ENCODE measurements at places on chromosomes 12 and 14.

- DNase-seq, result no peak
Observed at GRCh38 chr14:21070083-21070609, at the start of gene ARHGEF40. ARHGEF40 (plus strand) TSS chr14:21070304; CDS start chr14:21070397, 93 bp downstream.

- no peak for DNase-seq
Observed at GRCh38 chr12:113273053-113273725, 51.9 kb downstream of the TPCN1 start.

- no peak for DNase-seq
Observed at GRCh38 chr12:132318618-132319033, 10.8 kb downstream of the GALNT9 start.

DNA sequence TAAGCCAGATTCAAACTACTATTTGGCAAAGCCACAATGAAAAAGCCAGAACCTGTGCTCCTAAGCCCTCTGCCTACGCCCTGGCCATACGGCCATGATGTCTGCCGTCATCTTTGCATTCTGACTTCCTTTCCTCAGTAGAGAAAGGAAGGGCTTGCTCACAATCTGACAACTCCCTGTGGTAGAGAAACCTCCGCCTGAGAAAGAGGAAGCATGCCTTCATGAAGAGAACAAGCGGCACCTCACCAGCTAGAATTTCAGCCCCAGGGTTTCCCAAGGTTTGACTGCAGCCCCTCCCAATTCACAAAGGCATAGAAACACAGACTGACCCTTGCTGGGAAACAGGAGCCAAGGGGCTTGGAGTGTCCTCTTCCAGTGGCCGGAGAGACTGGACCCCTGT is 25.7 kb downstream of the TEP1 start:
- no peak for DNase-seq

DNA sequence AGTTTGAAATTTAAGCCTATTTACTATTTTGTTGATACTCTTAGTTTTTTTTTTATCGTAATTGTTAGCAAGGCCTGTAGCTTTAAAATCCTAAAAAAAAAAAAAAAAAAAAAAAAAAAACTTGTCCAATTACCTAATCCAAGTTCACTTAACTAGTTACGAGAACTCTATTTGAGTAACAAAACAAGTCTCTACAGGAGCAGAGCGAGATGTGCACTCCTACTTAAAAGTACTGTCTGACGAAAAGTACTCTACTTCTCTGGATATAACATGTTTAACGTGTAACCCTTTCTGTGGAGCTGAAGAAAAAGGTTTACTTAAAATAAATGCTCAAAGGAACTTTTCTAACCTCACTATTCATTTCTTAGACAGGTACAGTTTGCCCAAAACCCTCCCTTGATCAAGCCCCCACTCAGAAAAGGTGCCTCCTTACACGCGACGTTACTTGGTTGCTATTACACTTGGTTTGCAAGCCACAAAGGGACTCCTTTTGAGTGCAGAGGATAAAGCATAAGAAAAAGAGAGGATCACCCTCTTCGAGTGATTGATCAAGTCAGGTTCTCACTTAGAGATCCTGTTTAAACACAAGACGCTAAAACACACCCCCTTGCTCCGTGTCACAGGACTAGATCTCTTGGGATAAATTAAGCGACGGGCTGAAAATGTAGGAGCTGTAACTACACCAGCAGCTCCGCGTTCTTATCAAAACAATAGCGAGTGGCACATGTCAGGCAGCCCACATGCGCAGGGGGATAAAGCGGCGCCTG is 2.2 kb downstream of the BAZ1A start:
- no peak for DNase-seq

DNA sequence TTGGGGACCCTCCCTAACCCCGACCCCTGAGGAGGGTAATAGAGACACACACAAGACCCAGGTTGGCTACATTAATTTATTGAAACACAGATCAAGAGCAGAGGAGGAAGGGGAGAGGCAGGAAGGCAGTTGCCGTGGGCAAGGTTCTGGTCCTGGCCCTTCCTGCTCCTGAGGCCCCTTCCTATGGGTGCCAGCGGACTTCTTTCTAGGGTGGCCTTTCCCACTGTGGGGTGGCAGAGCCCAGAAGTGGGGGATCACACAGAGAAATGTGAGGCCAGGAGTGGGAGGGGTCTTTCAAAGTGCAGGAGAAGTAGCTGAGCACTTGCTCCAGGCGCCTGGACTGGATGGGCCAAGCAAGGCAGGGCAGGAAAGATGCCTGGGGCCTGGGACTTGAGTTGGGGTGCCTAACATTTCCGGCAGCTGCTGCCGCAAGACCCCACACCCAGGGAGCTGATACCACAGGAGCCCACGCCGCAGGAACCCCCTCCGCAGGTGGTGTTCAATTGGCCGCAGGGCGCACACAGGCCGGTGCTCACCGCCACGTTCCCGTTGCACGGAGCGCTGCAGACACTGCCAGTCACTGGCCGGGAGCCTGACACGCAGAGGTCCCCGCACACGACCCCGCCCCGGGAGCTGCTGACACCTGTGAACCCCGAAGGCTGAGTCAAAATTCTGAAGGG is 5.3 kb downstream of the KRT81 start:
- DNase-seq, result no peak

GRCh38 chr12:67441736-67442346 is 172.7 kb downstream of the CAND1 start:
- peak; percentile 66 for DNase-seq

DNA sequence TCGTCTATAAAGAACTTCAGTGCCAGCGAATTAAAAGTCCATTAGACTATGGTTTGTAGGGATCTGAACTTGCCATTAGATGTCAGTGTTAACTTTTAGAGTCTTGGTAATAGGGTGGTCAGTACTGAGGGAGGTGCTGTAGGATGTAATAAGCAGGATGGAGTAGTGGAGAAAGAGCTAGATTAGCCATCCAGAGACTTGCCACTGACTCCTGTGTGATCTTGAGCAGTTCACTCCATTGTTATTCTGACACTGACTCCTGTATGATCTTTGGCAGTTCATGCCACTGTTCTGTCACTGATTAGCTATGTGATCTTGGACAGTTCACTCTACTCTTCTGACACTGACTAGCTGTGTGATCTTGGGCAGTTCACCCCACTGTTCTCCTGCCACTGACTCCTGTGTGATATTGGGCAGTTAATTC is 133.6 kb downstream of the TTLL5 start:
- no peak for DNase-seq

DNA sequence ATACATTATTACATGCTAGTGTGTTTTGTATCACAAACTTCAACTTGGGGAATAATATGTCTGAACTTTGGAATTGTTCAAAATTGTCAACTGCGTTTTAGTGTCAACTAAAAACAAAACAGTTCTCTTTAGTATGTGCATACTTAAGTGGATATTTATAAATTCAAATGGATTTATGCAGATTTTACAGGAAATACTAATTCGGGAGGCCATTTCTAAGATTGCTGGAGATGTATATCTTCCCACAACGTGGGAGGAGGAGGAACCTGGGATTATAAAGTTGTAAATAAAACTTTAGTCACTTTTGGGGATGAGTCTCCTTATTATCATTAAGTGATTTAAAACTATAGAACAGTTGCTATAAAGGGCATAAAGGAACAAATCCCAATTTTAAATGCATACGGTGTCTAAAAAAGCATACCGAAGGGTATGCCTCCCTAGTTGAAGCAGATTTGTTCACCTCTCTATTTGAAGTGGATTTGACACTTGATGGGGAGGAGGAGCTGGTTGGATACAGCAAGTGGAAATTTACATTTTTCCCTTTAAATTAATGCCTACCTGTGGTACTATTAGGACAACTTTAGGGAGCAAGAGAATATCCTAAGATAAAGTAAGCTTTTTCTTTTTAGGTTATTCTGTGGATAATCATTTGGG is 2.7 kb downstream of the PDE3A start:
- no peak for DNase-seq

GRCh38 chr14:100399052-100399849 is 76.1 kb downstream of the SLC25A47 start:
- no peak for DNase-seq

GRCh38 chr12:120960657-120961056 is 17.7 kb upstream of the HNF1A start:
- no peak for DNase-seq

DNA sequence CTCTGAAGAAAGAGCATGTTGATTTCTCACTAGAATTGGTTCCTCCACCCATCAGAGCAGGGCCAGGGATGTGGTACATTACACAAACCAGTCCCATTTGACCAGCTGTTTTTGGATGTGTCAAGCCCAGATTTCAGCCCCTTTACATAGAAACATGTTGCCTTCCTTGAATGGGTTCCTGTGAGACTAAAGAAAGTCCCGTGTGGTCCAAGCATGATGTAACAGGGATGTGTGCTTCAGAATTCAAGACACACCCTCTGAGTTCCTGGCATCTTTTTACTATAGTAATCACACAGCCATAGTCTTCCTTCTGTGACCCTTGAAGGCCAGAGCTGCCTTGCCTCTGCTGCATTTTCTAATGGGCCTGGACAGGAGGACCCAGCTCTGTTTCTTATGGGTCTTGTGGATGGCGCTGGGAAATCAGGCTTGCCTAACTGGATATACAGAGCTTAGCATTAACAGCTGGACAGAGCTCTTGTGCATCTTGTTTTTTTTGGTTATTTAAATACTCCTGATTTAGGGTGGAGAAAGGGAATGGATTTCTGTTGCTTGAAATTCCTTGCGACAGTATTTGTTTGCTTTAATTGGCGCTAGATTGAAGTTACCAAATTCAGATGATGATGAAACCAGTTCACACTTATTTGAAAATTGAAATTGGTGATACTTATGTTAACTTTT is 341.0 kb downstream of the ZFP36L1 start:
- no peak for DNase-seq

DNA sequence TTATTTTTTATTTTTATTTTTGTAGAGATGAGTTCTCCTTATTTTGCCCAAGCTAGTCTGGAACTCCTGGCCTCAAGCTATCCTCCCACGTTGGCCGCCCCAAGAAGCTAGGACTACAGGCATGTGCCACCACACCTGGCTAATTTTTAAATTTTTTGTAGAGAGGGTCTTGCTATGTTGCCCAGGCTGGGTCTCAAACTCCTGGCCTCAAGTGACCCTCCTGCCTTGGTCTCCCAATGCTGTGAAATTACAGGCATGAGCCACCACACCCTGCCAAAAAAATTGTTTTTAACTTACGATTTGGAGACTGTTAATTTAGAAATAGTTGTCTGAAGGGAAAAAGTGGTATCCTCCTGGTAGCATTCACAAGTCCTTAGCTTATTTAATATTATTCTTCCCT is 120.7 kb downstream of the PPM1H start:
- DNase-seq, result no peak

DNA sequence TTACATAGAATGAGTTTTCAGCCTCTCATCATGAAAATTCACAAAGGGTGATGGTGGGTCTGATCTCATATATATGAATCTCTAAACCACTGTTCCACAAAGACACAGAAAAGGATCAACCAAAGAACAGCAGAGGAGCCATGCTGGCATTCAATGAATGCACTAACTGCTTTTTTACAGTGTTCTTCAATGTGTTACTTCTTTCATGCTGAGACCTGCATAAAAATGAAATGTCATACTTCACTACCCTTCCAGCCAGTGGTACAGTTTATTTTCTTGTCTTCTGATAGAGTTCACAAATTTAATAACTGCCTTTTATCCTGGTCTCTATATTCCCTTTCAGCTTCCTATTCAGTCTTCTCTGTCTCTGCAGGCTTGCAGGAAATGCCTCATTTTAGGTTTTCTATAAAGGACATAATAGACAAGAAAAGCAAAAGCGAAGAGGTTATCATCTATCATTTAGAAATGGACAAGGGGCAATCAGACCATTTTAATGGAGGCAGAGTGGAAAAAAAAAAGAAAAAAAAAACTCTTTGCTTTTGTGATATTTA is 836.7 kb upstream of the FOXG1 start:
- peak; percentile 27 for DNase-seq

GRCh38 chr14:98878282-98878681 is 393.7 kb downstream of the BCL11B start:
- no peak for DNase-seq

- no peak for DNase-seq
Observed at GRCh38 chr14:63952933-63953437, 100.2 kb downstream of the SYNE2 start.

- no peak for DNase-seq
Observed at GRCh38 chr14:67477926-67478799, 10.4 kb downstream of the TMEM229B start.

- no peak for DNase-seq
Observed at GRCh38 chr12:13186302-13186701, 10.2 kb upstream of the EMP1 start.

- no peak for DNase-seq
Observed at GRCh38 chr12:129994634-129995033, 90.8 kb upstream of the TMEM132D start.

GRCh38 chr12:65999564-66000280 is 130.8 kb downstream of the LLPH start:
- DNase-seq, result no peak

GRCh38 chr14:96827290-96827689 is 30.1 kb downstream of the VRK1 start:
- DNase-seq, result no peak

- DNase-seq, result no peak
Observed at GRCh38 chr12:40892528-40892927, 200.3 kb downstream of the CNTN1 start.

DNA sequence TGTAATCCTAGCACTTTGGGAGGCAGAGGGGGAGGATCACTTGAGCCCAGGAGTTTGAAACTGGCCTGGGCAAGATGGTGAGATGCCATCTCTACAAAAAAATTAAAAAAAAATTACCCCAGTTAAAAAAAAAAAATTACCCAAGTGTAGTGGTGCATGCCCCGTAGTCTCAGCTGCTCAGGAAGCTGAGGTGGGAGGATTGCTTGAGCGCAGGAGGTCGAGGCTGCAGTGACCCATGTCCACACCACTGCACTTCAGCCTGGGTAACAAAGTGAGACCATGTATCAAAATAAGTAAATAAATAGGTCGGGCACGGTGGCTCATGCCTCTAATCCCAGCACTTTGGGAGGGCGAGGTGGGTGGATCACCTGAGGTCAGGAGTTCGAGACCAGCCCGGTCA is 128.8 kb downstream of the VRK1 start:
- no peak for DNase-seq

GRCh38 chr12:61397668-61398067 is 862.5 kb upstream of the USP15 start:
- no peak for DNase-seq

- no peak for DNase-seq
Observed at GRCh38 chr14:105940534-105941225, 414.3 kb downstream of the TMEM121 start.

DNA sequence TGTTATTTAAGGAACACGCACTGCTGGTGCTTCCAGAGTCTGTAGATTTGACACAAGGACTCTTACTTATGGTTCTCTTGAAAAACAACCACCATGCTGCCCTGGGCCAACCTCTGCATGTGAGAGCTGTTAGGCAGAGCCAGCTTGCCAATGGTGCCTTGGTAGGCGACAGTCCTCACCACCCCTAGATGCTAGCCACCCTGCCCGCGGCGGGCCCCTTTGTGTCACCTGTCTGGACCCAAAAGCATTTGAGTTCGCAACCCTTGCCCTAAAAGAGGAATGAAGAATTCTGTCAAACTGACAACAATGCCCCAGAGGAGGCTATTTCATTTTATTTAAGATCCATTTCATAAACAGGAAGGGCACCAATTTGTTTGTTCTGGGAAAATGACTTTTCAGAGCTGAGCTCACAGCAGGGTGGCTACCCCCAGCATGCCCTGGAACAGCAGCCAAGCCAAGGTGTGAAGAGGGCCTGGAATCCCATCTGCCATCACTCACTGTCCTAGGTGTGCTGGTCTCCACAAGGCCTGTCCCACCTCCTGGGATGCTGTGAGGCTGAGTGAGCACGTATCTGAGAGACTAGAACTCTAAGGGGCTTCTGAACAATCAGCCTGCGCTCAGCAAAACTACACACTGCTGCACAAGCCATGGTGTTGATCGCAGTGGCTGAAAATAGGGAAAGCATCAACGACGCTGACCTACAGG is 63.8 kb upstream of the FZD10 start:
- DNase-seq, result no peak

- DNase-seq, result no peak
Observed at GRCh38 chr14:27056586-27056985, 458.8 kb upstream of the NOVA1 start.
